ENCODE measurements at places on chromosomes 1 and 21. TPM values are rescaled to one million over a fixed set of nuclear protein-coding genes. Genes with fewer than 3 reads are reported as not detected.

DNA sequence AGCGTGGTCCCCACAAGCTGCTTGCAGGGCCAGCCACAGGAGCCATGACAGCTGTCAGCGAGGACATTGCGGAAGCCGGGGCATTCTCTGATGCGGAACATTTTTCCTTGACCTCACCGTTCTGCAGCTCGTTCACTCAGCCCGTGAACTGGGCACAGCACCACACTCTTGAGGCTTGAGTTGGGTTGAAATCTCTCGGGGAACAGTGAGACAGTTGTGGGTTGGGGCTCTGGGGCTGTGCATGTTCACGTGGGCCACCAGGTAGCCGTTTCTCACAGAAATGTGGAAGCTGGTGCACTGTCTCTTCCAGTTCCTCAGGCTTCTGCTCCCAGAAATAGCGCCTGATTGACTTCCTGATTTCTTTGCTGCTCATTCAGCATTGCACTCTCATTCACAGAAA lies 69.8 kb downstream of the SPSB1 start:
- no peaks in the 10 kb centered on the region for H3K27me3 ChIP-seq
- peaks cover 5% of the 10 kb centered on the region for H3K36me3 ChIP-seq
- H3K4me3 ChIP-seq: no peak overlapping the region
- no peak for DNase-seq
- H3K4me1 ChIP-seq: no peaks in the 10 kb centered on the region

DNA sequence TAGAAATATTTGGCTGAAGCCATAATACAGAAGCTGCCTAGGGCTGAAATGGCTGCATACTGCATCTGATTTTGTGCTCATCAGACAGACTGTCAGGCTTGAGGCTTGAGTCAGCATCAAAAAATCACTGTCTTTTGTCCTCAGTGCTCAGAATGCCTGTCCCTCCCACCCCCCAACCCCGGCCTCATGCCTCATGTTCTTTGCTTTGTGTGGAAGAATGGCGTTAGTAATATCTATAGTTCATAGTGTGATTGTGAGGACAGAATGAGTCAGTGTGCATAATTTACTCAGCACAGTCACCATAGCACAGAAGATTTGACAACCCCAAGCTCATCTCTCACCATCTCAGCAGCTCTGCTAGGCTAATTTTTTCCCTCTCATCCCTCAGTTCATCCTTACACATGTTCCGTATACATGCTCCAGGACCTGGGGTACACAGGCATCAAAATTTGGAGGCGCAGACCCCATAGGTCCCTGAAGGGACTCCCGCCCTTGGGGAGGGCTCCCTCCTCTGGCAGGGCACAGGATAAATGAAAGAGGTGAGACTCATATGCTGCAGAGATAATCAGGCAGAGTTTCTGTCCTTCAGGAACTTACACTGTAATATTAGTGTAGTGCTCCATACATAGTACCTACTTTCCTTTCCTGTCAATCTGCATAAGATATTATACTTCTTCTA lies 159.1 kb upstream of the C8B start:
- H3K36me3 ChIP-seq: no peaks in the 10 kb centered on the region
- H3K4me3 ChIP-seq: no peak overlapping the region
- no peak overlapping the region for H3K27ac ChIP-seq
- H3K4me1 ChIP-seq: no peaks in the 10 kb centered on the region

DNA sequence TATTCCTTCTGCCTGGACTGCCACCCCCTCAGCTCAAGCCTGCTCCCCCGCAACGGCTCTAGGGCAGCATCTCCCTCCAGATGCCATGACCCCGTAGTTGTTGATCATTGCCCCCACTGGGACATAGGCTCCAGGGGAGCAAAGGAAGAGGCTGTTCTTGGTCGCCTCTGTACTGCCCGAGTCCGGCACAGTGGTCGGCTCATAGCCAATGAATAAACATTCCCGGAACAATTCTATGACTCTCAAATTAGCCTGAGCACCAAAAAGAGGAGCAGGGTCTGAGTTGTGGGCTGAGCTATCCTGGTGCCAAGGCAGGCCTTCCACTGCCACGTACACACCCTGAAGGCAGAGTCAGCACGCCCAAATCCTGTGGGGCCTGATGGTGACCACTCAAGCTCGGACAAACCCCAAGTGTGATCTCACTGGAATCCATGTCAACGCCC lies 33.1 kb downstream of the CAPZB start:
- H3K4me3 ChIP-seq: peak overlapping the region; percentile 3
- peak; percentile 89 for DNase-seq
- H3K27me3 ChIP-seq: no peaks in the 10 kb centered on the region
- peak overlapping the region; percentile 97 for H3K27ac ChIP-seq
- peaks cover 95% of the 10 kb centered on the region for H3K4me1 ChIP-seq

- peaks cover 4% of the 10 kb centered on the region for H3K36me3 ChIP-seq
- no peak overlapping the region for H3K27ac ChIP-seq
- H3K4me1 ChIP-seq: peaks cover 2% of the 10 kb centered on the region
- peak; percentile 94 for DNase-seq
- no peaks in the 10 kb centered on the region for H3K27me3 ChIP-seq
These were observed 771 bp downstream of the PACC1 start for GRCh38 chr1:212413902-212414327.

GRCh38 chr21:30990514-30991262 lies 47.6 kb downstream of the KRTAP19-8 start:
- no peaks in the 10 kb centered on the region for H3K36me3 ChIP-seq
- no peak overlapping the region for H3K27ac ChIP-seq
- H3K4me3 ChIP-seq: no peak overlapping the region
- no peaks in the 10 kb centered on the region for H3K27me3 ChIP-seq
- DNase-seq: no peak

DNA sequence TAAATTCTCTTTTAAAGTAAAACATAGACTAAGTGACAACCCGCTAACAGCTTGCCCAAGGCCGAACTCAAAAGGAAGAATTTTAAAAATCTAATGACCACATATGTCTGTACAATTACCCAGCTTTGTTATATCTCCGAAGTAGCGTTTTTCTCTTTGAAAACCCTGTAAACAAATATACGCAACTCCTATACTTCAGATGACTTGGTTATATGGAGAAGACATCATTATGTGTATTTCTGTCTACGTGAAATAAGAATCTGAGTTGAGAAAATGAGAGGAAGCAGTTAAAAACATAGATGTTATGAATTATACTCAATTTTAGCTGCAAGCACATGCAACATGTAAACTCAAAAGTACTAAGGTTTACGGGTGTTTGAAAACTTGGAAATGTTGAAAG lies 2.0 kb downstream of the PBX1 start:
- no peaks in the 10 kb centered on the region for H3K36me3 ChIP-seq
- no peak for DNase-seq
- no peaks in the 10 kb centered on the region for H3K4me1 ChIP-seq
- peak overlapping the region; percentile 68 for H3K4me3 ChIP-seq
- H3K27me3 ChIP-seq: peaks cover 3% of the 10 kb centered on the region
- H3K27ac ChIP-seq: no peak overlapping the region

DNA sequence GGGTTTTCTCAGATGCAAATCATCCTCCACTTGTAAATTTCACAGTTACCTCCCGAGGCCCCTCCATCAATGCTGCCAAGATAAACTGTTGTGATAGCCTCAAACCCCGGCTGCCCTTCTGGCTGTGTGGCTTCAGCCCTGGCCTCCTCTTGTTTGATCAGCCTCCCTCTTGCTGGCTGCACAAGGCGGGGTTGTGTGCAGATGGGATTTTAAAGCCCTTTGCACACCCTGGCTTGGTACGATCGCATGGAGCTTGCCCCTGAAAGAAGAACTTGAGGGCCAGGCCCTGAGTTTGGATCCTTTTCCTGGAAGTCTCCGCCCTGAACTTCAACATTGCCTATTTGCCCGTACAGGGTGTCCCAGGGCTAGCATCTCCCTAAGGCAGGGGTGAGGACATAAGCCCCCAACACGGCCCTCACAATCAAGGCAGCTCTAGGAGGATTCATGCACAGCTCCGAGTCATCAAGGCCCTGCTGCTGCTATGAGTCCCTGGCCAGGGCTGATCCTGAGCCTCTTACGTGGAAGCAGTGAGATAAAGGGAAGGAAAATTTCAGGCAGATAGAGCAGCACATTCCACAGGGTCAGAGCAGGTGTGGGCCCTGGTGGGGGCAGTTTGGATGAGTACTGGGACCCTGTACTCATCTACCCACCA lies 181.2 kb upstream of the VAMP3 start:
- no peak overlapping the region for H3K27ac ChIP-seq
- H3K4me1 ChIP-seq: no peaks in the 10 kb centered on the region
- H3K4me3 ChIP-seq: no peak overlapping the region
- DNase-seq: peak; percentile 53
- H3K27me3 ChIP-seq: peaks cover 2% of the 10 kb centered on the region

- peak overlapping the region; percentile 95 for H3K27ac ChIP-seq
- H3K4me3 ChIP-seq: no peak overlapping the region
- no peaks in the 10 kb centered on the region for H3K27me3 ChIP-seq
- H3K4me1 ChIP-seq: peaks cover 41% of the 10 kb centered on the region
- H3K36me3 ChIP-seq: no peaks in the 10 kb centered on the region
These were observed 40.6 kb upstream of the CLIC4 start for GRCh38 chr1:24704411-24705259.

DNA sequence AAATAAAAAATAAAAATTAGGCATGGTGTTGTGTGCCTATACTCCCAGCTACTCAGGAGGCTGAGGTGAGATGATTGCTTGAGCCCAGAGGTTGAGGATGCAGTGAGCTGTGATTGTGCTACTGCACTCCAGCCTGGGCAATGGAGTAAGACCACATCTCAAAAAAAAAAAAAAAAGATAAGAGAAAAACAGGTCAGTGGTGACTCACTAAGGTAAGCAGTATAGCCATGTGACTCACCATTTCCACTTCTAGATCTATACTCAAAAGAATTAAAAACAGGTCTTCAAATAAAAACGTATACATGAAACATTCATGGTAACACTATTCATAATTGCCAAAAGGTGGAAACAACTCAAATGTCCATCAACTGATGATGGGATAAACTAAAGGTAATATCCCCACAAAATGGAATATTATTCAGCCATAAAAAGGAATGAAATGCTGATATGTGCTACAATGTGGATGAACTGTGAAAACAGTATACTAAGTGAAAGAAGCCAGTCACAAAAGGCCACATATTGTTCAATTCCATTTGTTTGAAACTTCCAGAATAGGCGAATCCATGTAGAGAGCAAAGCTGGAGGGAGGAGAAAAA lies 75.1 kb downstream of the ZNF281 start:
- H3K4me1 ChIP-seq: peaks cover 21% of the 10 kb centered on the region

DNA sequence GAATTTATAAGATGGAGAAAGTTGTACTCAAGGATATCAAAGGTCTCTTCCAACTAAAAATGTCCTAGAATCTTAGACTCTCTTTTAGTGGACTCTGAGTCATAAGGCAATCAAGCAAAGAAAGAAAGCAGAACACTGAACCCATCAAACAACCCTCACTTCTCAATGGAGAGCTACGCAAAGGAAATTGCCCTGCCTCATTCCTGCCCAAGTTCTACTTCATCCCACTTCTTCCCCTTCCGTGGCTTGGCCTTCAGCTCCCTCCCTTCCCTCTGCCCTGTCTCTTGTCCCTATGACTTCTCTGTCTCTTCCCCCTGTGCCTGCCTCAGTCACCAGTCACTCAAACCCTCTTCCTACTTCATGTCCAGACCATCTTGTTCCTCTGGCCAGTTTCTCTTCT lies 58.5 kb downstream of the RIMS3 start:
- no peak for DNase-seq
- H3K36me3 ChIP-seq: no peaks in the 10 kb centered on the region
- H3K4me3 ChIP-seq: no peak overlapping the region
- peaks cover 4% of the 10 kb centered on the region for H3K27me3 ChIP-seq
- H3K4me1 ChIP-seq: no peaks in the 10 kb centered on the region

DNA sequence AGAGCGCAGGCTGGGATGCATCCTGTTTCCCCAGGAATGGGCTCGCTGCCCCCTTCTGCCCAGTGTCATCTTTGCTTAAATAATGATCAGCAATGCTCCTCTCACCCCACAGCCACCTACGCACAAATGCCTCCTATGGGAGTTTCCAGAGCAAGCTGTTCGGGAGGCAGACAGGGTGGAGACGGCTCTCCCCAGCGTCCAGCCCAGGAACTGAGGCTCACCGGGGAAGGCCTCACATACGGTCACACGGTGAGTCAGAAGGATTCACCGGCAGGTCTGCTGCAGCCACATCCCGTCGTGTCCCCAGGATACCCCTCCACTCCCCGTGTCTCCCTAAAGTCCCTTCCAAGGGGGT lies 40.3 kb upstream of the RUNX3 start:
- no peaks in the 10 kb centered on the region for H3K27me3 ChIP-seq
- H3K4me3 ChIP-seq: no peak overlapping the region

Gene MYBPHL
- total RNA-seq: not detected

Gene ROR1
- 46.9 TPM for total RNA-seq

Gene FCRL2
- total RNA-seq: not detected

Gene ZNF593OS
- total RNA-seq: not detected

Gene TAS1R3
- total RNA-seq: under 0.01 TPM

Gene TMEM82
- not detected for total RNA-seq

Gene FCGR1A
- total RNA-seq: not detected

Gene OR10K2
- not detected for total RNA-seq

Gene FMN2
- total RNA-seq: 11.2 TPM

Gene CTSE
- total RNA-seq: not detected

Measured in osteoblast (primary cell).